ENCODE measurements at places on chromosomes 5 and 9.
A peak's percentile ranks its signal among the peaks of the same experiment; 100 is the strongest.

GRCh38 chr5:167592114-167592513 lies 699.3 kb upstream of the WWC1 start:
- no peak for DNase-seq

GRCh38 chr5:11177999-11178711 lies 417.1 kb upstream of the DAP start:
- DNase-seq = no peak

- DNase-seq = no peak
Observed at GRCh38 chr9:35696520-35697215, 6.9 kb upstream of the TPM2 start.

DNA sequence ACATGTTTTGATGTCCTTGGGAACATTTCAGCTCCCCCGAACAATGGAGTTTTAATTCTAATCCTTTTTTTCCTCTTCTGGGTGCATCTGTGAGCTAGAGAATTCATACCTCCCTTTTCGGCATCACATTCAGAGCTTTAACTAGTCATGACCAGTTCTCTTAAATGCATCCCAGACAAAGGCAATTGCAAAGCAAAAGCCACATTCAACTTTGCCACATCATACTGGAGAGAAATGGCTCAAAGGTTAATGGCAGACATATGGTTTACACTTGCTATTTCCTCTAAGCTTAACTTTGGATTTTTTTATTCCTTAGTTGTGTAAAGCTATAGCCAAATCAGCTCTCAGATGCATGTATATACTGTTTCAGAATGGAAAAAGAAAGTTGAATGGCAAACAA lies 153.3 kb downstream of the ESM1 start:
- no peak for DNase-seq

GRCh38 chr5:162096448-162096847 lies 28.9 kb downstream of the GABRG2 start:
- DNase-seq = no peak

GRCh38 chr9:137689745-137690529 lies 71.1 kb downstream of the EHMT1 start:
- no peak for DNase-seq

DNA sequence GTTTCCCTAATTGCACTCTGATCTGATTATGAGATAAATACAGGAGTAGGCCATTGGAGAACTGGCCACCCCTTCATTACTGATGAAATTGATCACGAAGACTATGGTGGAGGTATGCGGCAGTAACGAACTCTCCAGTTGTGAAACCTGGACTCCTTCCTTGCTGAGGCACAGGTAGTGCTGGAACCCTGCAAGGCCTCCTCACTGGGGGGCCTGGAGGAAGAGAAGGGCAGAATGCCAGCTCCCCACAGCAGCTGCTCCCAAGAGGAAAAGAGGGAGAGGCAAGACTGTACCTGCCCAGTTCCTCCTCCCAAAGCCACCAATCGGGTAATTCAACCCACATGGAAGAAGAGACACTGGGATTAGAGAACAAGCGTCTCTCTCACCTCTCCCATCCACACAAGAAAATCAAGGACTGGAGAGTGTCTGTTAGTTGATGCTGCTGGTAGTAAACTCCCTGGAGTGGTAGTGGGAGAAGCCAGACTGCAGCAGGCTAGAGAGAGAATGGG lies 19.1 kb upstream of the TRIO start:
- no peak for DNase-seq

- DNase-seq = no peak
Observed at GRCh38 chr5:142197098-142197497, 88.5 kb downstream of the NDFIP1 start.

DNA sequence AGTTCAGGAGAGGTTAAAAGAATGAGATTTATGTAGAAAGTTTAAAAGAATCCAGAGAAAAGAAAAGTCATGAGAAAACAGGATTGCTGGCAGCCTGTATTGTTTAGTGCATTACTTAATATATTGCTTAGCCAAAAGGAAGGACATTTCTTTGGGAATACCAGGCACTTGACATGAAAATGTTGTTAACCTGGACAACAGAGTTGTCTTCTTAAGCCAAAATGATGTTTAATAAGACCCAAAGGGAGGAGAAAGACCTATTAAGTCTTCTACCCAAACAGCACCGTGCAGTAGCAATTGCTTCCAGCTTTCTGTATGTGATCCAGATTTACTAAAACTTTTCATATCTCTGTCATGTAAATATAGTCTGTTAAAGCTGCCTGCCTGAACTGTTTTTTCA lies 74.0 kb upstream of the PRLR start:
- no peak for DNase-seq

GRCh38 chr9:126027566-126027965 lies 280.4 kb downstream of the PBX3 start:
- DNase-seq = no peak

GRCh38 chr5:31638345-31638744 lies 586 bp upstream of the PDZD2 start:
- no peak for DNase-seq

GRCh38 chr5:111271885-111272284 lies 47.7 kb downstream of the CAMK4 start:
- no peak for DNase-seq

- DNase-seq = no peak
Observed at GRCh38 chr5:158623971-158624370, 475.7 kb downstream of the EBF1 start.

GRCh38 chr5:138460032-138460693 lies 5.1 kb upstream of the EGR1 start:
- no peak for DNase-seq

- DNase-seq = no peak
Observed at GRCh38 chr5:6660688-6661087, 27.4 kb downstream of the SRD5A1 start.

- no peak for DNase-seq
Observed at GRCh38 chr9:125409217-125409636, 147.6 kb downstream of the GAPVD1 start.

DNA sequence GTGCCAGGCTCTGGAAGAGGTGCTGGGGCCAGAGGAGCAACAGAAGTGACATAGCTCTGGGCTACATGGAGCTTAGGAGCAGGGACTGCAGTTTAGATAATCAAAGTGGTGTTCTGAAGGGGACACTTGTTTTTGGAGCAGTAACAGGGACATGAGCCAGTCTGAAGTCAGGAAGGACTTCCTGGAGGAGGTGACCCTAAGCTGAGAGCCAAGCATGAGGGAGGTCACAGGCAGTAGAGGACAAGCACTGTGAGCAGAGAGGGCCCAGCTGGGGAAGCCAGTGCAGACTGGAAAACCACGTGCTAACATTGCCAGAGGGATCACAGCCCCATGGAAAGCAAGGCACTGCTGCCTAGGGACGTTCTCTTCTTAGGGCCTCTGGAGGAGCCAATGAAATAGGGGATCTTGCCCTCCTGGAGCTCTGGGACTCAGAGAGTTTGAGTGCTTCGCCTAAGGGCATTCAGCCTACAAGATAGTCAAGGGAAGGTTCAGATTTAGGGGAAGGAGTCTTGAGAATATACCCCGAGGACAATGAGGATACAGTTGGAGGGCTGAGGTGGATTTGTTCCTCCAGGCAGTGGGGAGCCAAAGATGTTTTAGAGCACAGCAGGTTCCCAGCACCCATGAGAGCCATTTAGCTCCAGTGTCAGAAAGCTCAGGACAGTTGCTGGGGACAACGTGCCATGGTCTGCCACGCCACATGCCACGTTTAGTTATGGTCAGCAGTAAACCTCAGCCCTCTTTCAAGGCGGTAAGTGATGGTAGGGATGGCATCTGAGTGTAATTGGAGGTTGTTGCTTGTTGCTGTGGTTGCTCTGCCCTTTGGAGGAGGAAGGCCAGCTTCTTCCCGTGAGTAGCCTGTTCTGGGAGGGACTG lies 40.5 kb upstream of the SH3PXD2B start:
- no peak for DNase-seq

GRCh38 chr9:116497095-116497890 lies 189.8 kb upstream of the TRIM32 start:
- DNase-seq = no peak

DNA sequence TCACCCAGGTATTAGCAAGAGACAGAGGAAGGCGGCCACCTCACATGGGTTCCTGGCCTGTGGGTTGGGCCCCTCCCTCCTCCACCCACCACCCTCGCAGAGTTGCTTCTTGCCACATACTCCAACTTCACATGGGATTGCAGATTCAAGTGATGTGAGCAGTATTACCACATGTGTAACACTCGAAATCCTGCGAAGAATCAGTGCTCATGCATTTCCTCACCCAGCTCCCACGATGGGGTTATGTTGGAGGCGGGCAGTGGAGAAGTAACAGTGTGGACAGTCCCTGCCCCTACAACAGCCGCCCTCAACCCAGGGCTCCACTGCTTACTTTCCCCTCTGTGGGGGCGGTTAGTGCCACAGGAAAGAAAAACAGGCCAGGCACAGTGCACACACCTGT lies 3.9 kb upstream of the FBP1 start:
- DNase-seq = no peak

DNA sequence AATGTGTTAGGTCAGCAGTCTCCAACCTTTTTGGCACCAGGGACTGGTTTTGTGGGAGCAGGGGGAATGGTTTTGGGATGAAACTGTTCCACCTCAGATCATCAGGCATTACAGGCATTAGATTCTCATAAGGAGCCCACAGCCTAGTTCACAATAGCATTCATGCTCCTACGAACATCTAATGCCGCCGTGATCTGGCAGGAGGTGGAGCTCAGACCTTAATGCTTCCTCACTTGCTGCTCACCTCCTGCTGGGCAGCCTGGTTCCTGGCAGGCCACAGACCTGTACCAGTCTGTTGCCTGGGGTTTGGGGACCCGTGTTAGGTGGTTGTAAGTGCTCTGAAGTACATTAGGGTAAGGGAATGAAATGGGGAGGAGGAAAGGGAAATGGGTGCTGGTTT lies 9.7 kb upstream of the CTNNA1 start:
- DNase-seq = no peak

DNA sequence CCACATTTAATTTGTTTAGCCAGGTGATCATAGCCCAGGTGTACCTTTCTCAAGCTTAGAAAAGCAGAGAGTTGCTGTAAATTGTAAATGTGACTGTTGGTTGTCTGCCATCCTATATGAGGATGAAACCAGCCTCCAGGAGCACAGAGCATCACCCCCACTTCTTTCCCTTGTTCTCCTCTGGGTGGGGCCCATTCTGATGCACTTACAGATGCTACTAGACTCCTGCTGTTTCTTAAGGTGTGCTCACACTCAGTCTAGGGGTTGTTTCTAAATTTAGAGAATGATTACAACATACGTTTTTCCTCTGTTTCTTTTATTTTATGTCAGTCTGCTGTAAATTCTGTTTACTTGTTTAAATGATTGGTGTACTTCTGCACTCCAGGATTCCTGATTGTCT lies 10.5 kb downstream of the PTCD2 start:
- no peak for DNase-seq

DNA sequence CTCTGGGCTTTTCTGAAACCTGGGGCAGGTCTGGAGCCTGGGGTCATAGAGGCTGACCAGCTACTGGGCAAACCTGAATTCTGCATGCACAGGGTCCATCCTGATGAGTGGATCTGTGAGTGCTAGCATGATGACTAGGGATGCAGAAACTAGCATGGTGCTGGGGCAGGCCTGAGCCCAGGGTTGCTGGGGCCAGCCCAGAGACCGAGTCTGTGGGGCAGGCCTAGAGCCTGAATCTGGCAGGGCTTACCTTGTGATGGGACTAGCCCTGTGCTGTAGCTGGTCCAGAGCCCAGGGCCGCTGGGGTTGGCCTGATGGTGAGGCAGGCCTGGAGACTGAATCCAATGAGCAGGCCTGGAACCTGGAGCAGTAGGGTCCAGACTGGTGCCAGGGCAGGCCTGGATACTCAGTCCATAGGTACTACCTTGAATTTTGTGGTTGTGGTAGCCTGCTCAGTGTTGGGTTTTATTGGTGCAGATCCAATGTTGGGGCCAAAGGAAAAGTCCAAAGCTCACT lies 313.5 kb downstream of the TLR4 start:
- DNase-seq = no peak

DNA sequence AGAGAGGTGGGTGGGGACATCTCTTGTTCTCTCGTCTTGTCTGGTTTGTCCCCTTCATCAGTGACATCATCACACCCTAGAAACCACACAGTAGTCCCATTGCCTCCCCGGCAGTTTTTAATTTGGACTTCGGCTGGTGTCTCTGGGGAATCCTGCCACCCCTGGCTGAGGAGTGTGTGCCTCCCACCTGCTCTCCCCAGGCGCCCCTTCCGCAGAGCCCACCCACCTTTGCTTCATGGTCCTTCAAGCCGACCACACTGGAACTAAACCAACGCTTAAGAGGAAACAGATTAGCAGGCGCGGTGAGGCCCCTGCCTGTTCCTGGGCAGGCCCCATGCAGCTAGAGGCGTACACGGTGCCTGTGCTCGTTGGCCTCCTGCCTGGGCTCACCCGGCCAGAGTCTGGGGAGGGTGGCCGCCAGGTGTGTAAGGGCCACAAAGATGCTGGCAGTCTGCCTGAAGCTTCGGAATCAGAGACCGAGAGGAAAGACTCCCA lies 107.6 kb upstream of the SPRY4 start:
- DNase-seq = peak; percentile 43

DNA sequence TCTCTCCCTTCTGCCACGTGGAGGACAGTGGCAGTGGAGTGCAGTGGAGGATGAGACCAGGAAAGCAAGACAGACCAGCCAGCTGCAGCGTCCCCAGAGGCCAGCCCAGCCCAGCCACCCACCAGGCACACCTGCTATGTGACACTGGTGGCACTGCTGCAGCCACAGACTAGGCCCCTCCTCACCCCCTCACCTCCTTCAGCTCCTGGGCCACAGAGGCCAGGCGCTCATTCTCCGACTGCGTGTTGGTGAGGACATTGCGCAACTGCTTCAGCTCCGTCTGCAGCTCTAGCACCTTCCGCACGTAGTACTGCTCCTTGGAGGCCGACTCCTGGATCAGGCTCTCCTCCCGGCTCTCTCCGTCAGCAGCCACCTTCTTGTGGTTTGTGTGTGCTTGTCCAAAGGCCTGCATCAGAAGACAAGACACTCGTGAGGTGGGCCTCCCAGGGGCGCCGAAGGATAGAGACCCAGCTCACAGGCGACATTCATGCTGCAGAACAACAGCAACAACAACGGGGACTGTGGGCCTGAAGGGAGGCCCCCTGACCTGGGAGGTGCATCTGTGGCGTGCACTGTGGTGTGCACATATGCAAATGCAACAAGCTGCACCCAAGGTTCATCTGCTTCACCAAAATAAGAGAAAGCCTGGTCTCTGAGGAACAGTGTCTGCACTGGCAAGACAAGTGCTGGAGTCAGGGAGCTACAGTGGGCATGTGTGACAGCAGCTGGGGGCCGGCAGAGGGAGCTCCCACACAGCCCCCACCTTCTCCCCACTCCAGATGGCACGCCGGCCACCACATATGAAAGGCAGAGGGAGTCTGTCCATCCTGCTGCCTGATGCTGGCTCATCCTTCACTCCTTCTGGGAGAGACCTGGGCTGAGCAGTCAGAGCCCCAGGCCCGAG lies 35.5 kb downstream of the BICD2 start:
- no peak for DNase-seq

All from NCI-H1092 (cell line).